ENCODE measurements at places on chromosomes 13 and 19.

DNA sequence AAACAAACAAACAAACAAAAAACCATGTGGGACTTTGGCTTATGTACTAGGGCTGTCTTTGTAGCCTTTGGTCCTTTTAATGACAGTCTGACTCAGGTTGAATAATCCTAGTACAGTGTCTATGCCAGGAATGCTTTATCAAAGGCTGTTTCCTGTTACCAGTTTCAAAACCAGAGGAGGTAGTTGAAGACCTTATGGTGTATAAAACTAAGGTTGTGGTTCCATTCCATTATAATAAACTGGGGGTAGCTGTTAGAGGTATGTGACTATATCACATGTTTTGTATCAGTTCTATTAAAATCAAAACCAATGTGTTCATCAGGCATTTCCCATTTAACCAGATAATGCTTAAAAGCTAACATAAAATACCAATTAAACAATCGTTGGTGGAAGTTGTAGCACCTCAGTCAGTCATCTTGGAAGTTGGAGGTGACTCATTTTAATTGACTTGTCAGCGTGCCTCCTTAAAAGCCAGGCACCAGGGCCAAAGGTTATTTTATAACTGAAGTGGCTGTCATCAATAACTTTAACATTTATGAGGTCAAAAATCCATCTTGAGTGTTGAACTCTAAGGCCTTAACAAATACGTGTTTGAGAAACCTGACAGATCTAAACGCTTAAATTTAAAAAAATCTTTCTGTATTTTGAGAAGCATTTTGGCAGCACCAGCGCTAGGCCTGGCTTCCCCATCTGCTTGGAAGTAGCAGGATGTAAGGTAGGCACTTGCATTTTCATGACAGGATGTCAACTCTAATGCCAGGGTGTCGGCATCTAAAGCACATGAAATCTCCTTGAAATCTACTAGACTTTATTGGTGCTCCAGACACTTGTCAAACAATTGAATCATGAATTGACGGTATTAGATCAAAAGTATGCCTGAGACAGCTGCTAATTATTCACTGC, 162.5 kb downstream of the LMO7 start:
- no peak for DNase-seq

DNA sequence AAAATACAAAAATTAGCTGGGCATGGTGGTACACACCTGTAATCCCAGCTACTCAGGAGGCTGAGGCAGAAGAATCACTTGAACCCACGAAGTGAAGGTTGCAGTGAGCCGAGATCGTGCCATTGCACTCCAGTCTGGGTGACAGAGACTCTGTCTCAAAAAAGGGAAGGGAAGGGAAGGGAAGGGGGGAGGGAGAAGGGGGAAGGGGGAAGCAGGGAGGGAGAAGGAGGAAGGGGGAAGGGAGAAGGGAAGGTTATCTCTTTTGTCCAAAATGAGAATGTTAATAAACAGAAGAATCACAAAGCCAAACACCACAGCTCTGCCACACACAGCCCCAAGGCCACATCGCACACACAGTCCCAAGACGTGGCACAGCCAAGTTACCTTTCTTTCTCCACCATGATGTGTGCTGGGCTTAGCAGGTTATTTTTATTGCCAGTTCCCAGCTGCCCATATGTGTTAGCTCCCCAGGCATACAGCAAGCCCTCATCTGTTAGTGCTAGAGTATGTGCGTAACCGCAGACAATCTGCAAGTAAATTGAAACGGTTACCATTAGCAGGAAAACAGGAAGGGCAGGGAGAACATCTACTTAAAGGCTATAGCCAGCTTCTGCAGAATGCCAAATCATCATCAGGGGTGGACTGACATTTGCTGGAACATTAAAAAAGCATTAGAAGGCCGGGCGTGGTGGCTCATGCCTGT, 34.3 kb downstream of the RCBTB1 start:
- DNase-seq, result peak; percentile 40

DNA sequence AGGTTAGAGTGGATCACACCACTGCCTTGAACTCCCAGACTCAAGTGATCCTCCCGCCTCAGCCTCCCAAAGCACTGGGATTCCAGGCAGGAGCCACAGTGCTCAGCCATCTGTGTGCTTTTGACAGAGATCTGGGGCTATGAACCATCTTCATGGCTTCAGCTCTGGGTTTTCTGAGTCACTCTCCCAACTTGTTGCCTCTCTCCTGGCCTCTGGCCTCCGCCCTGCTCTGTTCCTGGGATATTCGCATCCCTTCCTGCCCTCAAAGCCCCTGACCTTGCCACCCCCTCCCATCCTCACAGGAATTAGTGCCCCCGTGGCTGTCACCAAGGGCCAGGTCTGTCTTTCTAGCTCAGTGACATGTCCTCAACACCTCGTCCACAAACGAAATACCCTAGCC, 5.7 kb upstream of the GMIP start:
- no peak for DNase-seq

GRCh38 chr19:10478476-10478875, 24.7 kb downstream of the KEAP1 start:
- DNase-seq, result no peak

DNA sequence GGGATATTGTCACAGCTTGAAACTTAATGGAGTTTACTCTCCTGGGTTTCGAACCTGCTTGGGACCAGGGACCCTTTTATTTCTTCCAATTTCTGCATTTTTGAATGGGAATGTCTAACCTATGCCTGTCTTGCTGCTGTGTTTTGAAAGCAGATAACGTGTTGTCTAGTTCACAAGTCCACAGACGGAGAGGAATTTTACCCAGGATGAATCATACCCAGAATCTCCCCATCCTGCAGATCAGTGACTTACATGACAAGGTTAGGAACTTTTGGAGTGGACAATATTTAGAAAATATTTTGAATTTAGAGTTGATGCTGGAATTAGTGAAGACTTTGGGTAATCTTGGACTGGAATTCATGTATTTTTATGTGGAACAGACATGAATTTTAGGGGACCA, 68.6 kb upstream of the RFXAP start:
- no peak for DNase-seq

GRCh38 chr19:34772697-34773554, at the start of gene ZNF599:
Gene ZNF599, minus strand, starts transcription at chr19:34773215. Its CDS starts 374 bp downstream, at chr19:34772841.
- peak; percentile 94 for DNase-seq

DNA sequence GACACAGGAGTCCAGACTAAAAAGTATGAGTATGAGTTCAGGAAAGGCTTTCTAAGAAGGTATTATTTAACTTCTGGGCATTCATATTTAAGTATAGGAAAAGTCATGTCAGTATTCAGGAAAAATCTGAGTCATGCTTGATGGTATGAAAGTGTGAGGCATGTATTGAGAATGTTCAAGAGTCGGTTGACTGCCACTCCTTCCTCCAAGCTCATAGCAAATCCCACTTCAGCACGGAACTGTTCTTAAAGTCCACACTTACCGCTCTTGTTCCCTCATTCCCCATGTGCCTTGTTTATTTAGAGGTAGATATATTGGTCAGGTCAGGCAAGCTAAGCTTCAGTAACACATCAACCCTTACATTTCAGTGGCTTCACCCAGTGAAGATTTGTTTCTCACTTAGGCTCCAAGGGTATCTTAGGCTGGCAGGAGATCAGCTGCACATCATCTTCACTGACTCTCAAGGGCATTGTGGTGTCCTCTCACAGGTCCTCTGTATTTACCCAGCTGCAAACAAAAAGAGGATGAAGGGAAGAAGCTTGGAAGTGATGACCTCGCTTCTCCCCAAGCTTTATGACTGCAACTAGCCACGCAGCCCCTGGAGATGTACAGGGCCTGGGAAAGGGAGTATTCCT, 1189.2 kb downstream of the EFNB2 start:
- DNase-seq, result no peak

DNA sequence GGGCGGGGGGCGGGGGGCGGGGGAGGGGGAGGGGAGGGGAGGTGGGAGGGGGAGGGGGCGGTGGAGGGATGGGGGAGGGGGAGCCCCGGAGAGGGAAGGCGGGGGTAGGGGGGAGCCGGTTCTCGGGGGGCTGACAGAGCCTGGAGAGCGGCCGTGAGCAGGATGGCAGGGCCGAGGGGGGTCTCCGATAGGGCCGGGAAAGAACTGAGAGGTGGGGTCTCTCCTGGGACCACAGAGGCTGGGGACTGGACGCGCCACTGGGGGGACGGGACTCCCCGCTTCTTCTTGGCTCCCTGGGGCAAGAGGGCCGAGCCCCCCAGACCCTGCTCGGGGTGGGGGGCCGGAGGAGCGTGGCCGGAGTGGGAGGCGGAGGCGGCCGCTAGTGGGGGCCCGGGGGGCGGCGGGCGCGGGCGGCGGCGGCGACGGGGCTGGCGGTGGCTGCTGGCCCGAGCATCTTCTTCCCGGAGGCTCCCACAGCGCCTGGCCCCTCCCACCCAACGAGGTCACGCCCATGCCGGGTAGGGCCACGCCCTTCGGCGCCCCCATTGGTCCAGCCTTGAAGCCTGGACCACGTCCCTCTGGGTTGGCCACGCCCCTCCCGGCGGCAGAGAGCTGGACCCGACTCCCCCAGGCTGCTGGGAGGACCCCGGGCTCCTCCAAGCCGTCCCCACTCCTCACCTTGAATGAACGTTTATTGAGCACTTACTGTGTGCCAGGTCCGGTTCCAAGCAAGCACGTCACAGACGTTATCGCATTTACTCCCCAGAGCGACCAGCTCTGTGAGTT, at the start of gene NOVA2:
Gene NOVA2 (minus strand): TSS at position 313 of the 786 bp plus-strand sequence. CDS start 514 bp downstream, outside the sequence.
- peak; percentile 95 for DNase-seq

DNA sequence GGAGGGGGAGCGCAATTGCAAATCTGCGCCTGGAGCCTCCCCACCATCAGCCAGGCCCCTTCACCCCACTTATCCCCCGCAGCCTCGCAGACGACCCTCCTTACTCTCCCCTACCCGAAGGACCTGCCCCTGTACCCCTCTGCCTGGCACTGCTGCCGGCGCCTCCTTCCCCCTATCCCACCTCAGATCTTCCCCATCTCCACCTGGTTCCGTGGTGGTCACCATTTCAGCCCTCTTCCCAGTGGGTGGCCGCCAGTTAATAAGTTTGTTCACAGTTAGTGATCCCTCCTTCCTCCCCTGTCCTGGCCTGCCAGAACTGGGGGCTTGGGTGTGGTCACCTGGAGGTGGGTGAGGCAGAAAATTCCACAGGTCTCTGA, 397 bp downstream of the SLC44A2 start:
- DNase-seq, result no peak

GRCh38 chr13:31670831-31671617, 68.3 kb upstream of the RXFP2 start:
- DNase-seq, result no peak

DNA sequence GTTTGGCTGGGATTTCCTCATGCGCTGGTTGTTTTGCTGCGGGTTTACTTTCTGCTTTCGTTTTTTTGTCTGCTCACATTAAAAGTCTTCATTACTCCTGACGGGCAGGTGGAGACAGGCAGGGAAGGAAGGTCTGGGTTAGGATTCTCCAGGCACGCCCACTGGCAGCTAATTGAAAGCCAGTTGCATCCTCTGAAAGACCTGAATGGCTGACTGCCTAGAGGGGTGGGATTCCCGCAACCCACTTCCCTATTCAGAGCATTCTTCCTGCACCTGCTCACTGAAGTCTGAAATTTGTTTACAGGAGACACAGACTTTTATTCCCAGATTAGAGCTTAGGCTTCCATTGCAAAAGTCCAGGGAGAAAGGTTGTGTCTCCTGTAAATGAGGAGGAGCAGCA, 172.0 kb downstream of the UQCRFS1 start:
- no peak for DNase-seq

- peak; percentile 35 for DNase-seq
Observed at GRCh38 chr13:91406619-91407018, 8.2 kb downstream of the GPC5 start.

GRCh38 chr13:88411696-88412095, 740.5 kb downstream of the SLITRK5 start:
- DNase-seq, result peak; percentile 25

- DNase-seq, result no peak
Observed at GRCh38 chr19:46573679-46574498, 27.2 kb upstream of the CALM3 start.

DNA sequence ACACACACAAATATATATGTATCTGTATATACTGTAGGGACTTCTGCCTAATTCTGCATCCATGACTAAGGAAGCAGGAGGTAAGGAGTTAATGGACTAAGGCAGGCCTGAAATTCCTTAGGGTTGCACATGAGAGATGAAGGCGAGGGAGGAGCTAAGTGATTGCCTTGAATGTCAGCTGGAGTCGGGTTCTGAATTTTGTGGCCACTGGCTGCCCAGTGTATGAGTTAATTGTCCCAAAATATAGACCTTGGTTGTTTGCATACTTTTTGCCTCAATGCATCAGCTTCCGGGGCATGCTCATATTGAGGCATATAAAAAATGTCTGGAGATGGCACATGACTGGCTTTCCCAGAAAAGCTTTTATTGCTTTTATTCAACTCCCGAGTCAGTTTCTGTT, 245.5 kb downstream of the TDRD3 start:
- no peak for DNase-seq

DNA sequence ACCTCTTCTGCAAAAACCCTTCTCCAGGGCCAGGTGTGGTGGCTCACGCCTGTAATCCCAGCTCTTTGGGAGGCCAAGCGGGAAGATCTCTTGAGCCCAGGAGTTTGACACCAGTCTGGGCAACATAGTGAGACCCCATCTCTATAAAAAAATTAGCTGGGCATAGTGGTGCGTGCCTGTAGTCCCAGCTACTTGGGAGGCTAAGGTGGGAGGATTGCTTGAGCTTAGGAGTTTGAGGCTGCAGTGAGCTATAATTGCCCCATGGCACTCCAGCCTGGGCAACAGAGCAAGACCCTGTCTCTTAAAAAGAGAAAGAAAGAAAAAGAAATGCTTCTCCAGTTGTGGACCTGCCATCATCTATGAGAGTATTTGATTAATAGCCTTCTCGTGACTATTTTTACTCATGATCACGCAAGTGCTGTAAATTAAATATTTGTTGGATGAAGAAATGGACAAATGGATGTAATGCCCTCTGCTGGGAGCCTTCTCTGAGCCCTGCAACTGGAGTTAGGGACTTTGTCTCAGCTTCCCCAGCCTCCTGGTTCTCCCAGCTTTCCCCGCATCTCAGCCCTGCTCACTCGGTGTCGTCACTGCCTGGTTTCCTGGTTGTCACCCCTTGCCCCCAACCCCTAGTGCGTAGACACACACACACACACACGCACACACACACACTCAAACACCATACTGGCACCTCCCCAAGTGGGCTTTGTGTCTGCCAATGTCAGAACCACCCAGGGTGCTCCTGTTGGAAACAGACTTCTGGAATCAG, 12.2 kb downstream of the WIZ start:
- no peak for DNase-seq

- no peak for DNase-seq
Observed at GRCh38 chr13:42232671-42233070, 39.3 kb upstream of the AKAP11 start.

GRCh38 chr13:103030776-103031175, 35.4 kb downstream of the SLC10A2 start:
- no peak for DNase-seq

- no peak for DNase-seq
Observed at GRCh38 chr13:45909673-45910072, 58.1 kb upstream of the SIAH3 start.

DNA sequence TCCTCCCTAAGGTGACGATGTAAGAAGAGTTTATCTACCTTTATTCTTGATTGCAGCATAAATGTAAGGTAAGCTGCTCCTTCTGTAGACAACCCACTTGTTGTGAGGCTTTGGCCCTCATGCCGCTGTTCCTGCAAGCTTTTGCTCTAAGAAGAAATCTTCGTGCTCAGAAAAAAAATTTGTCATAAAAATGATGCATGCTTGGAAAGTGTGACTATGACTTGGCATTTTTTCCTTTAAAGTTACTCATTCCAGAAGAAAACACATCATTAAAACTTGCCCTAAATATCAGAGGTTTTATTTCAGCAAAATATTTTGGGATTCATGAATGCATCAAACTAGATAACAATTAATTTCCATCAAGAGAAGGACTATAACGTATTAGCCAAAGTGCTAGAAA, 39.8 kb downstream of the KCTD12 start:
- no peak for DNase-seq

GRCh38 chr19:10420444-10421239, at the start of gene PDE4A:
Gene PDE4A, plus strand, starts transcription at chr19:10420538. Its CDS starts 227 bp downstream, at chr19:10420765.
- peak; percentile 23 for DNase-seq

Measured in Ammon's horn (tissue), 1 donor.